Upper lobe of right lung (tissue), 1 donor: ENCODE measurements at places on chromosomes 1 and 21.

- H3K36me3 ChIP-seq = no peaks in the 10 kb centered on the region
- H3K4me1 ChIP-seq = peaks cover 6% of the 10 kb centered on the region
Observed at GRCh38 chr1:54350360-54350759, 55.8 kb downstream of the SSBP3 start.

- no peaks in the 10 kb centered on the region for H3K36me3 ChIP-seq
- H3K27ac ChIP-seq = no peak overlapping the region
- peaks cover 2% of the 10 kb centered on the region for H3K4me1 ChIP-seq
- DNase-seq = no peak
- H3K4me3 ChIP-seq = no peak overlapping the region
Observed at GRCh38 chr1:162635418-162635817, 3.2 kb downstream of the DDR2 start.

- H3K4me1 ChIP-seq = peaks cover 26% of the 10 kb centered on the region
- no peaks in the 10 kb centered on the region for H3K36me3 ChIP-seq
- H3K27me3 ChIP-seq = peaks cover 4% of the 10 kb centered on the region
- DNase-seq = no peak
Observed at GRCh38 chr1:212698467-212699103, 1.1 kb downstream of the BATF3 start.

DNA sequence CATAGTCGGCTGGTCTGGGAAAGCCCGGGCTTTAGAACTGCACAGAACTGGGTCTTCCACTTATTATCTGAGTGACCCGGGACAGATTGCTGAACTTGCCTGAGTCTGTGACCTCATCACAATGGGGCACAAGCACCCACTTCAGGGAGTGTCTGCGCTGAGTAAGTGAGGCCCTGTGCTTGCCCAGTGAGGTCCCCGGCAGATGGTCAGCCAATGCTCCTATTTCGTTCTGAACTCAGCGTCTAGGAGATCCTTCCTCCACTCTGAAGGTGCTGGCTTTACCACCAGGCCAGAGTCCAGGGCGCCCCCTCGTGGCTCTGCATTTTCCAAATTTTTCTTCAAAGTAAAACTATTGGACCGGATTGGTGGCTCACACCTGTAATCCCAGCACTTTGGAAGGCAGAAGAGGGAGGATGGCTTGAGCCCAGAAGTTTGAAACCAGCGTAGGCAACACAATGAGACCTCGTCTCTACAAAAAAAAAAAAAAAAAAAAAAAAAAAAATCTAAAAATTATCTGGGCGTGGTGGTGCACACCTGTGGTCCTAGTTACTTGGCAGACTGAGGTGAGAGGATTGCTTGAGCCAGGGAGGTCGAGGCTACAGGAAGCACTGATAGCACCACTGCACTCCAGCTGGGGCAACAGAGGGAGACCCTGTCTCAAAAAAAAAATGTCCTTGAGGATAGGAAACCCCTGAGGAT is 61.7 kb downstream of the FCRL5 start:
- H3K4me1 ChIP-seq = no peaks in the 10 kb centered on the region
- no peak overlapping the region for H3K4me3 ChIP-seq
- peak; percentile 80 for DNase-seq
- peaks cover 9% of the 10 kb centered on the region for H3K27me3 ChIP-seq

- no peaks in the 10 kb centered on the region for H3K36me3 ChIP-seq
- no peak overlapping the region for H3K27ac ChIP-seq
- H3K27me3 ChIP-seq = no peaks in the 10 kb centered on the region
- H3K4me1 ChIP-seq = peaks cover 28% of the 10 kb centered on the region
- H3K4me3 ChIP-seq = no peak overlapping the region
- no peak for DNase-seq
Observed at GRCh38 chr1:15867288-15867687, 19.8 kb downstream of the SPEN start.

- H3K4me3 ChIP-seq = no peak overlapping the region
- H3K36me3 ChIP-seq = no peaks in the 10 kb centered on the region
- DNase-seq = no peak
- no peaks in the 10 kb centered on the region for H3K4me1 ChIP-seq
- H3K27ac ChIP-seq = no peak overlapping the region
Observed at GRCh38 chr21:26522704-26523103, 50.4 kb downstream of the CYYR1 start.

DNA sequence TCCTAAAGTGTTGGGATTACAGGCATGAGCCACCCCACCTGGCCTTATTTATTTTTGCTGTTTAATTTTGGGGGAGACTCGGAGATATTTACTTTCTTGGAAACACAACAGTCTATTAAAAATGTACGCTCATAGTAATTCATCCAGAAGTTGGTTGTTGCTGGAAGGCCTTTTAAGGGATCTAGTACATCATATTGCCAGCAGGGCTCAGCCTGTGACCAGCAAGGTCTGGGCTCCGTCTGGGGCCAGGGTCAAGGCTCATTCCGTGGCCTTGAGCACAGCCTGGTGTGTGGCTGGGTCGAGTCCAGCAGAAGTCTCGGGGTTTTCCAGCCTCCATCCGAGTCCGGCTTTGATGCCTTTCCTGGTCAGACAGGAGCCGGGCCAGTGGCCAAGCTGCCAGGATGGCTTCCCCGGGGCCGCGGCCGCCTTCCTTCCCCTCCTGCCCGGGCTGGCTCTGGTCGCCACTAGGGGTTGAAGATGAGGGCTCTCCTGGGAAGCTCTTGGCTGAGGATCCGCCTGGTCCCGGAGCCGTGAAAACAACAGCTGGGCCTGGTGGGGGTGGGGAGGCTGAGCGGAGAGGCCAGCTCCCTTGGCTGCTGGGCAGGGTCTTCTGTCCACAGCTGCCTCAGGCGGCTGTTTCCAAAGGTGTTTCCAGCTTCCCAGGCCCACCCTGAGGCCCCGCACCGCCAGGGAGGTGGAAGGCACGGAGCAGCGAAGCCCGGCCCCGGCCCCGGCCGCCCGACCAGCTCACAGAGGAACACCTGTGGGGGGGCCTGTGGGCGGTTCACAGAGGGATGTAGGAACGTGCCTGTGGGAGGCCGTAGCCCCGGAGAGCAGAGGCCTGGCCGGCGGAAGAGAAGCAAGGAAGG is 5.1 kb upstream of the VWA1 start:
- peak; percentile 84 for DNase-seq
- no peak overlapping the region for H3K4me3 ChIP-seq
- H3K27ac ChIP-seq = peak overlapping the region; percentile 91

DNA sequence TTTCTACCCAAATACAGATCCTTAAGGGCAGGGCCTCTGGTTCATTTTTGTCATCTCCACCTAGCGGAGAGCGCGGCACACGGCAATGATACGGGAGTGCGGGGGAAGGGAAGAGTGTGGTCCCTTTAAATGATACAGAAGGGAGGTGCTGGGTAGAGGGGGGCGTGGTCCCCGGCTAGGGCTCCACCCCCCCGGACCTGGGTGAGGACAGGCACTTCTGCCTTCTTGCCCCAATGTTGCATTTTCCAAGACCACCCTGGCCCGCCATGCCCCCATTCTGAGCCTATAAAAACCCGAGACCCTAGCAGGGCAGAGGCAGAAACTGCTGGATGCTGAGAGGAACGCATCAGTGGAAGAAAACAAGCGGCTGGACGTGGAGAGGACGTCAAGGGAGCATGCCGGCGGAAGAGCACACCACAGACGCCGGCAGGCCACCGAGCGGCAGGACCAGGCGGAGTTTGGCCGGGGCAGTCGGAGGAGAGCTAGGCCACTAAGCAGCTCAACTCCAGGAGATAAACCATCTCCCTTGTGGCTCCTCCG is 30.0 kb downstream of the LRRC3 start:
- H3K27me3 ChIP-seq = no peaks in the 10 kb centered on the region
- H3K36me3 ChIP-seq = no peaks in the 10 kb centered on the region
- peak overlapping the region; percentile 25 for H3K4me3 ChIP-seq

DNA sequence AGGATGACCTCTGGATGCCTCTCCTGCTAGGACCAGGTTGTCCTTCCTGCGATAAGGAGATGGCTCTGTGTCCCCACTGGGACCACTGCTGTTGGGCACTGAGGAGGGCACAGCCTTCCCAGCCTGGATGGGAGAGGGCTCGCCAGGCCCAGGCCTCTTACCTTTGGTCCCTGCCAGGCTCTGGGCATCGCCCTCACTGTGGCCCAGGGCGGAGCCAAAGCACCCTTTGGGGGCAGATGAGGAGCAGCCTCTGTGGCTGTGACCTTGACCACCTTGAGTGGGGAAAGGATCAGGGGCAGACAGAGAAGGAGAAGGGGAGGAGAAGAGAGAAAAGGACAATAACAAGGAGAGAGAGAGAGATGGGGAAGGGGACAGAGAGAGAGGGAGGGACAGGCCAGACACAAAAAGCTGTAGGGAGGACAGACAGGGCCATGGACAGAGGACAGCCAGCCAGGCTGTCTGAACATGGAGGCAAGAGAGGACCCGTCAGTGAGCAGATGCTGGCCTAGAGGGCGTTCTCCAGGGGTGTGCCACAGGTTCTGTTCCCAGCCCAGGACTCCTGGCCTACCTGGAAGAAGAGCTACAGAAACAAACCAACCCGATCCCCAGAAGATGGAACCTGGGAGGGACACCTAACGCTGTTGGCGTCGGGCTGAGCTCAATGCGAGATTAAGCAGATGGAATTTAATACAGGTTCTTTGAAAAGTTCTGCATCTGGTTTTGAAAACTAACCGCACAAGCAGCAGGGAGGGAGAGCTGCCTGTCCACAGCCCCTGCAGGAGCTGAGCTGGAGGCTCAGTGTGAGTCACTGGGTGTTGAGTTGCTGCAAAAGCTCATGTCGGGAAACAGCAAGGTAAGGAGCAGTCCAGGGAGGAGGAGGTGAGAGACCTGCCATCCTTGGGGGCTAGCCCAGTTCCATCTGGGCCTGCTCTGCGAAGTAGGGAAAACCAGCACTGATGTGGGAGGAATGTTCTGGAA is 262.1 kb downstream of the PTPRU start:
- no peaks in the 10 kb centered on the region for H3K4me1 ChIP-seq
- no peak overlapping the region for H3K27ac ChIP-seq
- DNase-seq = no peak

DNA sequence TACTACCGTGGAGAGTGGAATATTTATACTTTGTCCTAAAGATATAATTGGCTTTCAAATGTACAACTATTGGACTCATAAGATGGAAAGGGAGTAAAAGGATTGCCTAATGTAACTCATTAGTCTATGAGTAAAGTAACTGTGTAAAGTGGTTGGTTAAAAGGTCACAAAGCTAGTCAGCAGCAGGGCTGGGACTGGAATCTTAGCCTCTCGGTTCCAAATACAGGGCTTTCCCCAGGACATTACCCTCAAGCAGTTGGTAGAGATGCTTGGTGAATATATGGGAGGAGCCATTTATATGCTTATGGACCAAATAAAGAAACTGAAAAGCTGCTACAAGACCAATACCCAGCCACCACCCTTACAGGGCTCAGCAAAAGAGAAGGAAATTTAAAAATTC is 283.7 kb downstream of the HLX start:
- no peak overlapping the region for H3K27ac ChIP-seq
- peaks cover 13% of the 10 kb centered on the region for H3K4me1 ChIP-seq
- H3K4me3 ChIP-seq = no peak overlapping the region
- DNase-seq = no peak

DNA sequence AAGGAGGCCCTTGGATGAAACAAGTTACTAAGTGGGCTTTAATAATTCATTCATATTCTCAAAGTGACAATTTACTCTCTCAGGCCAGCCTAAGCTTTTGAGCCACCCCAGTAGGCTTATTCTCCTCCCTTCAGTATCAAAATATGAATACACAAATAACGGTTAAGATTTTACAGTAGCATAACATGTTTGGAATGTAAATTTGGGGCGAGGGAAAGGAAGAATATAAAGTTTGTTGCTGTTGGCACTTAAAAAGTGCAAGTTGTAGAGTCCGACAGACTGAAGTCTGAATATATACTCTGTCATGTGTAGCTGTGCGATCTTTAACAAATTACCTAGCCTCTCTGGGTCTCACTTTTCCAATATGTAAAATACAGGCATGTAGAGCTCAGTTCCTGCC is 22.6 kb upstream of the MYSM1 start:
- no peak for DNase-seq
- no peaks in the 10 kb centered on the region for H3K27me3 ChIP-seq
- peaks cover 17% of the 10 kb centered on the region for H3K4me1 ChIP-seq
- H3K36me3 ChIP-seq = no peaks in the 10 kb centered on the region

GRCh38 chr1:167447521-167448136 is 70.7 kb downstream of the CD247 start:
- no peaks in the 10 kb centered on the region for H3K27me3 ChIP-seq
- DNase-seq = no peak
- H3K36me3 ChIP-seq = no peaks in the 10 kb centered on the region
- no peak overlapping the region for H3K4me3 ChIP-seq

- H3K4me1 ChIP-seq = peaks cover 26% of the 10 kb centered on the region
- DNase-seq = no peak
Observed at GRCh38 chr1:6497215-6497866, 5.9 kb upstream of the PLEKHG5 start.

- no peak overlapping the region for H3K4me3 ChIP-seq
- H3K27me3 ChIP-seq = no peaks in the 10 kb centered on the region
- H3K36me3 ChIP-seq = no peaks in the 10 kb centered on the region
- H3K4me1 ChIP-seq = no peaks in the 10 kb centered on the region
Observed at GRCh38 chr1:245322673-245323072, 167.9 kb downstream of the KIF26B start.

GRCh38 chr1:190022709-190023108 is 455.0 kb downstream of the BRINP3 start:
- no peaks in the 10 kb centered on the region for H3K4me1 ChIP-seq
- H3K36me3 ChIP-seq = no peaks in the 10 kb centered on the region
- H3K4me3 ChIP-seq = no peak overlapping the region
- no peak for DNase-seq
- no peaks in the 10 kb centered on the region for H3K27me3 ChIP-seq

DNA sequence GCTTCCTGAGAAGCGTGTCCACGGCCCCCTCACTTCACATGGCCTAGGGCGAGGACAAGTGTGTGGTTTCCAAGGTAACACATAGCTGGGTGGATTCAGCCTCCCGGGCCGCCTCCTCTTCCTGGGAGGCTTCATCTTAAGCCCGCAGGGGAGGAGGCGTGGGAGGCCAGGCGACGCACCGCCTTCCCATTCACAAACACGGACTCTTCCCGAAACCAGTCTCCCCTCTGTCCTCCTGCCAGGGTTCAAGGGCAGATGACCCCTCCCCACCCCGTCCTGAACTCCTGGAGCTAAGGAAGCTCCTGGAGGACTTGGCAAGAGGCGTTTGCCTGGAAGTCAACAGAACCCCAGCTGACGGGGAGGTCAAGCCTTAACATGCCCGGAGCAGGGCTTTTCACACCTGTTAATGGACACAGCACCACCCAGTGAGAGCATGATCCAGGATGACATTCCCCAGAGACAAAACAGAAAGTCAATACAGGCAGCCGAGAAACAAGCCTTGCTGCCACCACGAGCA is 56.7 kb downstream of the KCNN3 start:
- peaks cover 11% of the 10 kb centered on the region for H3K4me1 ChIP-seq
- no peaks in the 10 kb centered on the region for H3K36me3 ChIP-seq
- no peak overlapping the region for H3K27ac ChIP-seq
- H3K4me3 ChIP-seq = no peak overlapping the region
- H3K27me3 ChIP-seq = no peaks in the 10 kb centered on the region
